ENCODE measurements at places on chromosomes 5 and 9.

DNA sequence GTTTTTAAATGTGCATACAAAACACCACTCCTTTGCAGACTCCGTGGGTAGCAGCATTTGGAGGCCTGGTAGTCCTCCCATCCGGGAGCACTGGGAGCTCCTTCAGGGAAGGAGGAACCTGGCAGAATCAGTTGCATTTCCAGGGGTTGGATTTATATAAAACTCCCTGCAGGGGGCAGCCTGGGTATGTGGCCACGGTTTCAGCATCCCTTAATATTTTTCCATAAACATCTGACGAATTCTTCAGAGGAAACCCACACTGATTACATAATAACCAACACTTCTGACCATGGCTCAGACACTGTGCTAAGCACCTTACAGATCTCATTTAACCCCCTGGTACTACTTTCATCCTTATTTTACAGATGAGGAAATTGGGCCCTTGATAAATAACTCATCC is 6.1 kb upstream of the AFAP1L1 start:
- no peak for DNase-seq

DNA sequence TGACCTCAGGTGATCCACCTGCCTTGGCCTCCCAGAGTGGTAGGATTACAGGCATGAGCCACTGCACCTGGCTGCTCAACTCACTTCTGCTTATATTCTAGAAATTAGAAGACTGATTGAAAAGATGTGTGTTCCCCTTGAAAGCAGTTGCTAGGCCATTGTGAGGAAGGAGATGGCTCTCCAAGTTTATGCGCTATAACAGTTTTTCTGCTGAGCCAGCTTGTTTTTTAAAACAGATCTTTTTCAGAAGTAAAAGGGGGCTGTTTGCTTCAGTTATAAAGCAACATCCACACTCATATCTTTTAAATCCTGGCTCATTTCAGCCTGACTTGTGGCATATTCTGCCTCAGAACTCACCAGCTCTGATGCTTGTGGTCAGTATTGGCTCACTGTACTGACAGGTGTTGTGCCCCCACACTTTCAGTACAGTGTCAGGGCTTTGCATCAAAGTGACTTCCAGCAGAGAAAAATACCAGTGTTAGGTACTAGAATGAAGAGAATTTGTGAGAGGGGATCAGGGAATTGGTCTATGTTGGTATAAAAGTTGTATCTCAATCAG is 49.4 kb downstream of the NUP214 start:
- no peak for DNase-seq

- DNase-seq, result no peak
Observed at GRCh38 chr5:178325679-178326373, 93.2 kb upstream of the PHYKPL start.

DNA sequence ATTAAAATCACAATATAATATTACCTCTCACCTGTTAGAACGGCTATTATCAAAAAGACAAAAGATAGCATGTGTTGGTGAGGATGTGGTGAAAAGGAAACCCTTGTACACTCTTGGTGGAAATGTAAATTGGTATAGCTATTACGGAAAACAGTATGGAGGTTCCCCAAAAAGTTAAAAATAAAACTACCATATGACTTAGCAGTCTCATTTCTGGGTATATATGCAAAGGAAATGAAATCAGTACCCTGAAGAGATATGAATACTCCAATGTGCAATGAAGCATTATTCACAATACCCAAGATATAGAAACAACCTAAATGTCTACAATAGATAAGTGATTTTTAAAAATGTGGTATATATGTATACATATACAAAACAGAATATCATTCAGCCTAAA is 199.9 kb downstream of the SNX18 start:
- no peak for DNase-seq

- peak; percentile 43 for DNase-seq
Observed at GRCh38 chr5:37900692-37901091, 60.9 kb upstream of the GDNF start.

All from NCI-H446 (cell line).